ENCODE measurements at places on chromosomes 16 and 17.

GRCh38 chr17:39118674-39119419 lies 32.6 kb downstream of the PLXDC1 start:
- DNase-seq, result no peak

- no peak for DNase-seq
Observed at GRCh38 chr17:11240041-11240840, 772 bp upstream of the SHISA6 start.

- no peak for DNase-seq
Observed at GRCh38 chr16:87395181-87395842, 3.2 kb downstream of the MAP1LC3B start.

DNA sequence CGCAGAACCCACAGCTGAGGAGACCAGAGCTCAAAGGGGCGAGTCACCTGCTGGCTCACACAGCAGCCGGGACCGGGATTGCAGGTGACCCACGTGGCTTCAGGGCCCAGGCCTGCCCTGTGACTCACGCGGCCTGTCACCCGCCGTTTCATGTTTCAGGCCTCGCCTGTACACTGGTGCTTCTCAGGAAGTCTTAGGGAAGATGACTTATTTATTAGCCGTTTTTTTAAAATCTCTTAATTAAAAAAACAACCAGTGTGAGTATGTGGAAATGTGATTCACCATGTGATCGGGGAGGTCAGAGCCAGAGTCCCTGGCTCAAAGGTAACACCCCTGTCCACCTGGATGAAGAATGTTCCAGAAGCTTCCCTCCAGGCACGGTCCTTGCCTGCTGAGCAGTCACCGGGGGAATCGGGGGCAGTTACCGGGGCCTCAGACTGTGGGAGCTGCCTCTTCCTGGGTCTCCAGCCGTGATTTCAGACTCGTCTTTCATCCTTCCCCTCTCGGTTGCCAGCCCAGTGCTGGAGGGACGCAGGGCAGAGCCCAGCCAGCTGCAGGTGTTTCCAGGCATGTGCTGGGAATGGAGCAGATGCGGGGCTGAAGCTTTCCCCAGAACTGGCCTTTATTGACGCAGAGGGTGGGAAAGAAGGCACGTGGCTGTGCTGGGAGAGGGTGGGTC lies 49.3 kb downstream of the CMIP start:
- DNase-seq, result no peak

DNA sequence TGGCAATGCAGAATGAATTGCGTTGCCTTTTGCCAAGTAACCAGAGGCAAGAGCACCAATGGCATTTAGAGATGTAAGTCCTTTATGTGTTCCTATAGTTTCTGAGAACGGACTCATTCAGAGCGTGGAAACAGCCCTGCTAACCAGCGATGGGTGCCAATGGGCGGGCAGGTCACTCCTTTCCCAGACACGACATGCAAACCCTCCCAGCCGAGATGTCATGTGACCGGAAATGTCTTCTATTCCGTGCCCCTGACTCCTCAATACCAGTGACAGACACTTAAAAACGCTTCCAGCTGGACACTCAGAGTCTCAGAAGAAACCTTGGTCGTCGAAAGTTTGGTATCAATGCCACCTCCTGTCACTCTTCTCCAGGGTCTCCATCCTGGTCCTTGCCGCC lies 3.2 kb downstream of the FBF1 start:
- no peak for DNase-seq

DNA sequence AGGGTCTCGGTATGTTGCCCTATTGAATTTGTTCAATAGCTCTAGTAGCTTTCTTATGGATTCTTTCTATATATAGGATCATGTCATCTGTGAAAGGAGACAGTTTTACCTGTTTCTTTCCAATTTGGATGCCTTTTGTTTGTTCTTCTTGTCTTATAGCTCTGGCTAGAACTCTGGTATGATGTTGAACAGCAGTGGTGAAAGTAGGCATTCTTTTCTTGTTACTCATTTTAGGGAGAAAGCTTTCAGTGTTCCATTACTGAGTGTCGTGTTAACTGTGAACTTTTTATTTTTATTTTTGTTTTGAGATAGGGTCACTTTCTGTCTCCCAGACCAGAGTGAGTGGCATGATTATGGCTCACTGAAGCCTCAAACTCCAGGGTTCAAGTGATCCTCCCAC lies 21.2 kb downstream of the EFCAB5 start:
- no peak for DNase-seq

- no peak for DNase-seq
Observed at GRCh38 chr16:27595475-27595874, 45.5 kb downstream of the KATNIP start.

- no peak for DNase-seq
Observed at GRCh38 chr16:1088295-1089170, 7.5 kb downstream of the C1QTNF8 start.

GRCh38 chr17:68458260-68459036 lies 1.2 kb upstream of the WIPI1 start:
- no peak for DNase-seq

- DNase-seq, result no peak
Observed at GRCh38 chr17:17445925-17446665, 30.7 kb upstream of the MED9 start.

GRCh38 chr17:44376124-44376523 lies 12.5 kb upstream of the FAM171A2 start:
- no peak for DNase-seq

GRCh38 chr16:13612623-13613022 lies 307.3 kb upstream of the ERCC4 start:
- DNase-seq, result no peak

GRCh38 chr17:80827646-80828643 lies 163.7 kb upstream of the CHMP6 start:
- DNase-seq, result no peak

- no peak for DNase-seq
Observed at GRCh38 chr17:65393514-65393913, 167.9 kb downstream of the AXIN2 start.
